ENCODE measurements at places on chromosomes 11 and 22.

GRCh38 chr22:28883917-28884746, 760 bp downstream of the ZNRF3 start:
- no peak for DNase-seq

DNA sequence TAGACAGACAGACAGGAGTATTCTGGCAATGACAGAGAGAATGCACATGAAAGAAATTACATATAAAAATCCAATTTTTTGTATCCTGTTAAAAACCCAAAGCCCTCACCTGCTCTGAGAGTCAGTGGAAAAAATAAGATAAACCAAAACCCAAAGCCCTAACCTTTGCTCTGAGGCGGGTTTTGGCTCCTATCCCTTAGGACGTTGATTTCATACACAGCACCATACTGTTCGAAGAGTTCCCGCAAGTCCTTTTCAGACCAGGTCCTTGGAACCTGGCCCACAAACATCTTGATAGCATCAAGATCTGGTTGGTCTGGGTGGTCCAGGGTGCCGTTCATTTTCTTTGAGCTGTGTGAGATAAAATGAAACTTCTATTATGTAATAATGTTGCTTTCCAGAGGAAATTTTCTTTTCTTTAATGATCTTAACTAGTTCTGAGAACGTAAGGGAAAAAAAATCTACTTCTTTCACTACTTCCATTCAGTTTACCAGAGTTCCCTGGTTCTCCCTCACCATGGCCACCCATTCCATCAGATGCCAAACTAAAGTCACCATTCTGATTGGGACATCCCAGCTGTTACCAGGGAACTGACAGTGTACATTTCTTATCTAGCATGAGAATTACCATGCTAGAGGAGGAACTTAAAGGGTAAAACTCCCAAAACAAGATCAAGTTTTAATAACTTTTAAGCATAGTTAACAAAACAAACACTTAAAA, 39.9 kb upstream of the RAPSN start:
- DNase-seq, result no peak

DNA sequence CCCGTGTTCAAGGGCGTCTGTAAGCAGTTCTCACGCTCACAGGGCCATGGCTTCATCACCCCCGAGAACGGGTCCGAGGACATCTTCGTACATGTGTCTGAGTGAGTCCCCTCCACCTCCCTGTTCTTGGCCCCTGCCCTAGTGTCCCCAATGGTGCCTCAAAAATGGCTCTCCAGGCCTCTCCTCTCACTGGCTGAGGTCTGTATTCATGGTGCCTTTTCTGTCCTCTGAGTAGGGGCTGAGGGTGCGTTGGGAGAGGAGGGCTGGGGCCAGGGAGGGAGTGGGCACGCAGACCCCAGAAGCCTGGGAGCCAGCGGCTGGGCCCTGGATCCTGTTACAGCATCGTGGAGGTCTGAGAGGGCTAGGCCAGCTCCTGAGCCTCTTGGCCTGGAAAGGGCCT, 12.9 kb downstream of the CSDC2 start:
- DNase-seq, result no peak

- DNase-seq, result no peak
Observed at GRCh38 chr11:100970283-100971164, 159.1 kb downstream of the PGR start.

- no peak for DNase-seq
Observed at GRCh38 chr11:74932169-74932568, 16.7 kb downstream of the XRRA1 start.

DNA sequence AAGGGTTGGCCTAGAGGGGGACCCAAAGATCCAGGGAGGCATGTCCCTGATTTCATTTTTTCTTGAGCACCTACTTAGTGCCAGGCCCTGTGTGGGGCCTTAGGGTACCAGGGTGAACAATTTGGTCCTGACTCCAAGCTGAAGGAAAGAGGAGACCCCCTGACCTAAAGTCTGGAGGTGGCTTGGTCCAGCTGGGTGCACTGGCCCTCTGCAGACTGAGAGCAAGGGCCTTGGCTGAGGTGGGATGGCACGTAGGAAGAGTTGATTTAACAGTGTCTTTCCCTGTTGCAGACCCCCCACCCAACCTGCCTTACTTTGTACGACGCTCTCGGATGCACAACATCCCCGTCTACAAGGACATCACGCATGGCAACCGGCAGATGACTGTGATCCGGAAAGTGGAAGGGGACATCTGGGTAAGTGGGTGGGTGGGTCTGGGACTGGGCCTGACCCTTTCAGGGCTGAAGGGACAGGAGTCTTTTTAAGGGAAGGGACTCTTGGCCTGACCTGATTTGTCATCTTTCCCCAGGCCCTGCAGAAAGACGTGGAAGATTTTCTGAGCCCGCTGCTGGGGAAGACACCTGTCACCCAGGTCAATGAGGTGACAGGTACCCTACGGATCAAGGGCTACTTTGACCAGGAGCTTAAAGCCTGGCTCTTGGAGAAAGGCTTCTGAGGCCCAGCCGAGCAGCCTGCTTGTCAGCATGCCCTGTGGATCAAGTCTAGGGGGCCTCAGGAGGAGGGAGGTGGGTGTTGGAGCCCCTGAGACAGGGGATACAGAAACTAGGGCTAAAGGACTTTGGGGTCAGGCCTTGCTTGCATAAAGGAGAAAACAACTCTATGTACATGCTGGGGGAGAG, 3.3 kb downstream of the MRPL49 start:
- DNase-seq, result no peak

DNA sequence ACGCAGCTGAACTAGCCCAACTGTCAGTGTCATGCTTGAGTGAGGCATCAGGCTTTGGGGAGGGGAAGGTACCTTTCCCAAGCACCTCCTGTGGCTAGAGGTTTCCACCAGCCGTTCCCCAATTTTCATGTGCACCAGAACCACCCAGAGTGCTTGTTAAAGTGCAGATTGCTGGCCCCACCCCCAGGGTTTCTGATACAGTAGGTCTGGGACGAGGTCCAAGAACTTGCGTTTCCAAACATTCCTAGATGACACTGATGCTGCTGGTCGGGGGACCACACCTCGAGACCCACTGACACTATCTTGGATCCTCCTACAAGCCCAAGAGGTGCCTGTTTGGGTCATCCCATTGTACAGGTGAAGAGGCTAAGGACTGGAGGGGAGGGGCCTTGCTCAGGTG, 59.8 kb downstream of the PDE2A start:
- no peak for DNase-seq

GRCh38 chr11:67519726-67520125, 3.5 kb downstream of the CABP2 start:
- DNase-seq, result no peak

DNA sequence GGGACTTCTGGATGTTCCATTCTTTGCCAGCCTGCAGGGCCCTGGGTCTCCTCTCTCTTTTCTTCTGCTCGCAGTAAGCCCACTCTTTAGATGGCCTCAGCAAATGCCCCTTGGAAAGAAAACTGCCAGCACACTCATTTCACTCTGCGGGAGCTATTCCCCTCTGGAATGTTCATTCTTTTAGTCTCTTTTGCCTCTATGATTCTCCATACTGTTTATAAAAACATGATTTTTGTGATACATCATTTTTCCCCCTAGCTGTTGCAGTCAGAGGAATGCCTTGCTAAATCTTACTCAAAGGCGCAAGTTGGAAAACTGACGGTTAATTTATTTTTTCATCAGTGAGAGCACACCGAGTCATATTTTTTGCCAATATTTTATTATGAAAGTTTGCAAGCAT, 184.9 kb downstream of the SNX19 start:
- no peak for DNase-seq

GRCh38 chr11:122808478-122808869, 29.8 kb upstream of the CRTAM start:
- DNase-seq, result no peak

DNA sequence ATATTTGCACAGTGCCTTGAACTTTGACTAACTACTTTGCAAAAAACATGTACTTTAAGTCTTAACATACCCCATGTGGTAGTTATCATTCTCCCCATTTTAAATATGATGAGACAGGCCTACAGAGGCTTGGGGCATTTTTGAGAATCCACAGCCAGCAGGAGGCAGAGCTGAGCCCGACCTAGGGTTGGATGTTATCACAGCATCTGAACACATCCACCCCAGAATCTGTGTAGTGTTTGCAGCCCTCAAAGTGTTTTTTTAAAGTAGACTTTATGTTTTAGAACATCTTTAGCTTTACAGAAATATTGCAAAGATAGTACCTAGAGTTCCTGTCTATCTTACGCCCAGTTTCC, 17.6 kb downstream of the OTOG start:
- no peak for DNase-seq

- no peak for DNase-seq
Observed at GRCh38 chr22:22591348-22592299, 32.6 kb upstream of the PRAME start.

- no peak for DNase-seq
Observed at GRCh38 chr11:70478166-70478890, 80.0 kb downstream of the CTTN start.

DNA sequence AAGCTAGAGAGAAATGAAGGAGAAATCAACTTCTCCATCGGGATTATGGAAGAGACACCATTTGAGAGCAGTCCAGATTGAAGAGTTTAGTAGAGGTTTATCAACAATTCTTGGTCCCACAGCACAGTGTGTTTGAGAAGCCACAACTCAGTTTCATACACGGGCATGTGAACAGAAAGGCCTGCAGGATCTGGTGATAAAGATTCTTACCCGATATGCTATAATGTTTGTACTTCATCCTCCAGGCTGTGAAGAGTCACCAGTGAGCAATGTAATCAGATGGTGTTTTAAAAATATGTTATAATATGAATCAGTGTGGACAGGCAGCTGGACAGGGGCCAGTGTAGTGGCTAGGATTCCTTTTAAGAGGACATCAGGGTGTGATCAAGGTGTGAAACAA, 29.7 kb upstream of the VWA5A start:
- no peak for DNase-seq

- no peak for DNase-seq
Observed at GRCh38 chr11:17828311-17828751, 93.8 kb downstream of the KCNC1 start.

GRCh38 chr11:62201376-62201775, 7.1 kb upstream of the SCGB2A1 start:
- no peak for DNase-seq

GRCh38 chr11:100188137-100188783, 498.8 kb upstream of the ARHGAP42 start:
- DNase-seq, result no peak

GRCh38 chr11:71466358-71466757, 13.4 kb downstream of the NADSYN1 start:
- DNase-seq, result no peak

GRCh38 chr11:78642979-78643675, 68.5 kb upstream of the NARS2 start:
- no peak for DNase-seq

- no peak for DNase-seq
Observed at GRCh38 chr11:36425561-36426081, 84.5 kb downstream of the TRAF6 start.

GRCh38 chr22:38729946-38730345, 24.2 kb downstream of the GTPBP1 start:
- DNase-seq, result no peak

DNA sequence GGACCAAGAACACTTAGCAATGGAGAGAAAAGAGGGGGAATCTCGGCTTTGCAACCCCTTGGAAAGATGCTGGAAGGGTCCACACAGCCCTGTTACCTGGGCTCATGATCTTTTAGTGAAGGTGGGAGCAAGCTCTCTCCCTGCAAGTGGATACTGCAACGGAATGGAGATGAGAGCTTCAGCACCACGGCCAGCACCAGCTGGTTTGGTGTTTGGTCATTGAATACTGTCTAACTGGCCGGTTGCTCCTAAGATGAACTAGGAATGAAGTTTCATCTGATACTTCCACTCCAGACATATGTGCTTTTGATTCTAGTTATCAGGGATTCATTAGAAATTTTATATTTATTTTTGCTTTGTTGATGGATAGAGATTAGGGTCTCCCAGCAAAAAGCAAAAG, 16.3 kb downstream of the HTR3A start:
- DNase-seq, result no peak

GRCh38 chr11:133965031-133965601, 8.3 kb upstream of the IGSF9B start:
- no peak for DNase-seq

DNA sequence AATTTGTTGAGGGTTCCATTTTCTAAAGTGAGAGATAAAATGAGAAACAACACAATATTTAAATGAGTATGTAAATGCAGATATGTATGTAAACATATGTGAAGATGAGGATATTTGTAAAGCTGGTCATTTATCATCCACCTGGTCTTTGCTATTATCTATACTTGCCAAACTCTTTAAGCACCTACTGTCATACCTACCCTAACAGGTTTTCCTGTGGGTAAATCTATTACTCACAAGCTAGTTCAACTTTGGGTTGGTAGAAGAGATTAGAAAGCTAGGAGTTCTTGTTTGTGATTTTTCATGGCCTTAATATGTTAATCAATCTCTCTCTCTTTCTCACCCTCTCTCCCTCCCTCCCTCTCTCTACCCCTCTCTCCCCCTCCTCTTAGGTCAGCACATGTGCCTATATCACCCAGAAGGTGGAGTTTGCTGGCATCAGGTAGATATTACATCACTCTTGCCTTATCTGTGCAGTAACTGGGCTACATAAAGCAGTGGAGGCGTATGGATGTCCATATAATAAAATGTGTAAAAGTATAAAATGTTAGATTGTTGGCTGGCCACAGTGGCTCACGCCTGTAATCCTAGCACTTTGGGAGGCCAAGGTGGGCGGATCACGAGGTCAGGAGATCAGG, 14.7 kb downstream of the DEPDC5 start:
- no peak for DNase-seq

- DNase-seq, result no peak
Observed at GRCh38 chr22:33465554-33465953, 407.4 kb upstream of the SYN3 start.

GRCh38 chr11:60915248-60915914, 1.4 kb downstream of the TMEM109 start:
- peak; percentile 16 for DNase-seq

DNA sequence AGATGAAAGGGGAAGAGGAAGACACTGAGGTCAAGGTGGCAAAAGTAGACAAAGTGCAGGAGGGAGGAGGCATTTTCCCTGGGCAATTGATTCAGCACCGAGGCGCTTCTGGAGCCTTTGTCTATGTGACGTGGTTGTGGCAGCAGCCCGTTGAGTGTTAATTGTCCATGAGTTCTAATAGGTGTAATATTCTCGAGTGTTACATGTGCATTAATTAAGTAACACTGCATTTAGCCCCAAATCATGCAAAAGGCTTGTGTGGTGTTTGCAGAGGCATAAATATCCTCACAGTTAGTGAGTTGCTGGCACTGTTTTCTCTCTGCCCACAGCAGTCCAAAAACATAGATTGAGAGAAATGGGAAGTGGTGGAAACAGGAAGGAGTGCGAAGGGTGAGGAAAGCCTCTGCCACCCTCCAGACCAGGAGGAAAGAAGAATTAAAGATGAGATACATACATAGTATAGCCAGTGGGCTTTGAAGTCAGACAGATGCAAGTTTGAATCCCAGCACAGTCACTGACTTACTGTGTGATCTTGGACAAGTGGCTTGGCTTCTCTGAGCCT, 361.2 kb downstream of the MN1 start:
- no peak for DNase-seq

- no peak for DNase-seq
Observed at GRCh38 chr11:95650276-95650675, 139.3 kb downstream of the FAM76B start.

GRCh38 chr22:49201046-49201970, 626.4 kb downstream of the BRD1 start:
- DNase-seq, result no peak

Measured in SIG-M5 (cell line).